ENCODE measurements at places on chromosomes 1 and 21. TPM values are rescaled to one million over a fixed set of nuclear protein-coding genes. Genes with fewer than 3 reads are reported as not detected.

Gene SPRR1A
- total RNA-seq, result not detected

Gene PLEKHN1
- total RNA-seq, result 1.3 TPM

Gene KCNE2
- not detected for total RNA-seq

Gene LAPTM5
- 55.9 TPM for total RNA-seq

Gene DMBX1
- total RNA-seq, result not detected

Gene YIPF1
- total RNA-seq, result 16.5 TPM

Gene C8B
- total RNA-seq, result not detected

Gene HSD3B2
- total RNA-seq, result not detected

Gene TESK2
- total RNA-seq, result 2.6 TPM

Gene BCAR3
- 51.5 TPM for total RNA-seq

Gene TEX38
- total RNA-seq, result not detected

Gene PLA2G4A
- 6.8 TPM for total RNA-seq

Gene ZNF593OS
- not detected for total RNA-seq

Gene PEAR1
- total RNA-seq, result 46.7 TPM

Gene TRIM58
- 0.34 TPM for total RNA-seq

Gene RERE
- total RNA-seq, result 16.1 TPM

Gene C4BPA
- not detected for total RNA-seq

Gene ANXA9
- total RNA-seq, result not detected

Gene VWA1
- 49.0 TPM for total RNA-seq

Gene VSIG8
- total RNA-seq, result not detected

Gene PLA2G5
- total RNA-seq, result 4.0 TPM

Gene TTLL10
- not detected for total RNA-seq

Gene INTS7
- total RNA-seq, result 14.7 TPM

Gene LCE2C
- total RNA-seq, result not detected

Gene MYOC
- total RNA-seq, result not detected

Gene ARF1
- 596 TPM for total RNA-seq

Gene PSMD4
- total RNA-seq, result 200 TPM
